ENCODE measurements at places on chromosomes 4 and X. TPM values are rescaled to one million over a fixed set of nuclear protein-coding genes. Genes with fewer than 3 reads are reported as not detected.

FGF2 gene
- total RNA-seq = 39.1 TPM

HPGD gene
- 12.9 TPM for total RNA-seq

RPGR gene
- 31.2 TPM for total RNA-seq

ZNF630 gene
- total RNA-seq = 0.96 TPM

NDP gene
- total RNA-seq = not detected

GPR173 gene
- 1.9 TPM for total RNA-seq

TMEM150C gene
- total RNA-seq = 9.2 TPM

OCIAD2 gene
- total RNA-seq = 4.5 TPM

SSX2B gene
- total RNA-seq = not detected

MAGEC3 gene
- total RNA-seq = not detected

PPEF2 gene
- total RNA-seq = not detected

NXF2 gene
- total RNA-seq = not detected

WDR19 gene
- total RNA-seq = 26.1 TPM

NAP1L3 gene
- total RNA-seq = 0.67 TPM

TCEAL2 gene
- total RNA-seq = 0.32 TPM

BEX1 gene
- total RNA-seq = 1.1 TPM

ENPP6 gene
- not detected for total RNA-seq

CSAG2 gene
- total RNA-seq = not detected

HTR2C gene
- not detected for total RNA-seq

IDUA gene
- total RNA-seq = 34.7 TPM

SMIM10 gene
- total RNA-seq = 4.5 TPM

GK gene
- 17.8 TPM for total RNA-seq

SUPT20HL2 gene
- total RNA-seq = not detected

FGFBP1 gene
- 0.26 TPM for total RNA-seq

TEX13D gene
- not detected for total RNA-seq

LDOC1 gene
- 13.2 TPM for total RNA-seq

AFP gene
- total RNA-seq = not detected

YTHDC1 gene
- total RNA-seq = 61.7 TPM

AREG gene
- 41.0 TPM for total RNA-seq

TREX2 gene
- 0.80 TPM for total RNA-seq

GC gene
- total RNA-seq = not detected

DOK7 gene
- total RNA-seq = not detected

ARHGAP24 gene
- 48.6 TPM for total RNA-seq

GPR34 gene
- total RNA-seq = 41.2 TPM

SERTM2 gene
- not detected for total RNA-seq

ADGRG2 gene
- 7.1 TPM for total RNA-seq

LDB2 gene
- total RNA-seq = 53.2 TPM

NCAPG gene
- total RNA-seq = 0.26 TPM

CXCL9 gene
- 0.16 TPM for total RNA-seq

HSFX4 gene
- total RNA-seq = not detected

EPGN gene
- not detected for total RNA-seq

PAGE2B gene
- total RNA-seq = not detected

PCDH19 gene
- 5.2 TPM for total RNA-seq

CLGN gene
- total RNA-seq = not detected

TCEANC gene
- total RNA-seq = 2.9 TPM

N4BP2 gene
- 6.4 TPM for total RNA-seq

TEX13C gene
- not detected for total RNA-seq

P2RY8 gene
- 2.5 TPM for total RNA-seq

PABPC4L gene
- total RNA-seq = 1.3 TPM

MAGEB1 gene
- not detected for total RNA-seq

VGLL1 gene
- total RNA-seq = not detected

TRAM1L1 gene
- total RNA-seq = 0.64 TPM

CTAG2 gene
- total RNA-seq = not detected

All from mesenteric fat pad (tissue), 1 donor.